ENCODE measurements at places on chromosomes 2 and 18.

GRCh38 chr2:237879058-237879430 is 19.6 kb downstream of the RAMP1 start:
- no peak for DNase-seq

DNA sequence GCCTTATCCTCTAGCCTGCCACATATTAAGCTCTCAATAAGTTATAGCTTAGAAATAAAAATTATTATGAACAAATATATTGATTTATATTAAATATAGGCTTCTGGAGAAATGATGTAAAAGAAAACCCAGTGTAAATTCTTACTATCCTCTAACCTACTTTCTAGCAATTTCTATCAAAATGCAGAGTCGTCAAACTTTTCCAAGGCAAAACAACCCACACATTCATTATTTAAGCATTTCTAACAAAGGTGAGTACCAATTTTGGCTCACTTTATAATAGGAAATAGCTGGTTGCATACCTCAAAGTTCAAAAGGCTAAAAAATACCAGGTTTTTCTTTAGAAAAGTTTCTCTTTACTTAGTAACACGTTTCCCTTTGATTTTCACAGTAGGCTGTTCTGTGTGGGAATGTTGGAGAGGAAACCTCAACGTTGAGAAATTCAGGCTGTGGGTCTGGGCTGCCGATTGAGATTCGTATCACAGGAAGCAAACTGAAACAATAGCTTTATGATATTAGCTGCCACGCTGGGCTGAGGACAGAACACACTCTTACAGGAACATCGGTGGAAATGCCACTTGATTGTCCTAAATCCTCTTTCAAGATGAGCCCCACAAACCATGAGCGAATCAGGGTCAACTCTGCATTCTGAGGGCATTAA is 53.0 kb downstream of the EPAS1 start:
- DNase-seq = no peak

- DNase-seq = no peak
These were observed 47.6 kb upstream of the MSTN start for GRCh38 chr2:190110131-190110530.

DNA sequence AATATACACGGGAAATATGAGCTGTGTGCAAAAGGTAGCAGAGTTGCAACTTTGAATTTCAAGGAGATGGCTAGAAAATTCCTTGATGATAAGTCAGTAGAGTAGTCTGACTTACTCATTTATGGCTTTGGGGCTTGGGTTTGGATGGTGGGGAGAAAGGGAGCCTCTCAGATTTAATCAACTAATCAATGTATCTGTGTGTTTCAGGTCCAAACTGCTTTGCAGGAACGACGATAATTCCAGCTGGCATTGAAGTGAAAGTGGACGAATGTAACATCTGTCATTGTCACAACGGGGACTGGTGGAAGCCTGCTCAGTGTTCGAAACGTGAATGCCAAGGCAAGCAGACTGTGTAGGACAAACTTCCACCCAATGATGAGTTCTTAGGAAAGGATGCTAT is 164.6 kb downstream of the VWC2L start:
- DNase-seq = no peak

DNA sequence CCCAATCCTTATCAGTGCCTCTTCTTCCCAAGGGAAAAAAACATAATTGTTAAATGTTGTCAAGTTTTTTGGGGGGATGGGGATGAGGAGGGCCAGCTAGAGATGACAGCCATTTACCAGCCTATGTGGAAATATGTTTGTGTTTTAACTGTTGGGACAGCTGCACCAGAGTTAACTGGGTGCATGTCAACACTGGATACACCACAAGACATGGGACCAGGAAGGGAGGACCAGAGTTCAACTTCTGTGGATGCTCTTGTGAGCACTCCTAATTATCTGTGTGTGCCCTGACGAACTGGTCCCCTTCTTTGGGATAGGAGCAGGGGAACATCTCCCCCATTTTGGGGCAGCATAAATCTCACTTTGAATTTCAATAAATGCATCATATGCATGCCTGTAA is 66.1 kb upstream of the FZD5 start:
- DNase-seq = no peak

- DNase-seq = no peak
These were observed 3.1 kb downstream of the RBFA start for GRCh38 chr18:80037300-80037699.

DNA sequence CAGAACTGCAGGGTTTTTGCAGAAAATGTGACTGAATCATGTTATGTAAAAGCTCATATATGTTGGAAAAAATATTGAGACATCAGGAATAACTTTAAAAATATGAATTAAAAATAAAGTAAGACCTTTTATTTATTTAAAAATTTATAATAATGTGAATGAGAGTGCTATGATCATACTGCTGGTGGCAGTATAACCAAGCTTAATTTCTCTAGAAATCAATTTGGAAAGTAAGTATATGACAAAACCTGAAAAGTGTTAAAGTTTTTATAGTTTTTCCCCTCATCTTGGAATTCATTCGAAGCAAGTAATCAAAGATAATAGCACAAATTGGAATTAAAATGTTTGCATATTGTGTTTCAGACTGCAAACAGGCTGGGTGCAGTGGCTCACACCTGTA is 7.5 kb downstream of the SLC39A10 start:
- no peak for DNase-seq

DNA sequence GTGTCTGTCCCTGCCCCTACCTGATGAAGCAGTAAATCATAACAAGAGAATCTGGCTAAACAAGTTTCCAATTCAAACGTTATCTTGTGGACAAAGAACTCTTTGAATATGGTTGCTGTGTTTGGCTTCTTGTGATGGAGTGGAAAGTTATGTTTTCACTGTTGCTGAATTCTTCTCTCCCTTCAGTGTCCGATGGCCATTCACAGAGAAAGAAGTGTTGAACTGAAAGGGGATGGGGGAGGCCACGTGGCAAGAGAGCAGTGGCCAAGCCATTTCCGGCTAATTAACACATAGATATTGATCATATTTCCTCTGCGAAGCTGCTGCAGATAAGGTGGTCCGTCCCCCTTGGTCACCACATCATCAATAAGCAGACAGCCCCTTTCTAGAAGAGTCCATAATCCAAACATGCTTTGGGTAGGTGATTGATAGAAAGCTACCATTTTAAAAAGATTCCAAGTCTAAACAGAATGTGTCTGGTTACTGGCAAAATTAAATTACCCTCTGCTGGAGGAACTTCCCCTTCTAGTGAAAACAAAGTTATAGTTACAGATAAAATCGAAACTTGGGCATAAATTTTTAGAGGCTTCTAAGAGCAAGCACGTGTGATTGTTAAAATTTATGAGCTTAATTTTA is 36.9 kb upstream of the FZD7 start:
- DNase-seq = no peak

DNA sequence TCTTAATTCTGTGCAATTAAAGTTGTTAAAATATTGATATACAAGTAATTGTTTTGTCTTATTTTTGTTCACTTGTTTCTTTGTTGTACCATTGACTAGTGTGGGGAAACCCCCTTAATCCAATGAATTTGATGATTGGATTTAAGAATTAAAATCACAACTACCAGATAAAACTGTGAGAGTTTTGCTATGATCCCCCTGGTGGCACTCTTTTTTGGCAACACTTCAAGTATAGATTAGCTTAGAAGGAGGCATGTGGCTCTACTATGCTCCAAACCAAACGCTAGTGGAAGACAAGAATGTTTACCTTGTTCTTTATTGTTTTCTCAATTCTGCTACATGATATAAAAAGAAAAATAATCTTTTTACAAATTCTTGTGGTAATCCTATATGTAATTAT is 477.8 kb upstream of the ETAA1 start:
- no peak for DNase-seq

DNA sequence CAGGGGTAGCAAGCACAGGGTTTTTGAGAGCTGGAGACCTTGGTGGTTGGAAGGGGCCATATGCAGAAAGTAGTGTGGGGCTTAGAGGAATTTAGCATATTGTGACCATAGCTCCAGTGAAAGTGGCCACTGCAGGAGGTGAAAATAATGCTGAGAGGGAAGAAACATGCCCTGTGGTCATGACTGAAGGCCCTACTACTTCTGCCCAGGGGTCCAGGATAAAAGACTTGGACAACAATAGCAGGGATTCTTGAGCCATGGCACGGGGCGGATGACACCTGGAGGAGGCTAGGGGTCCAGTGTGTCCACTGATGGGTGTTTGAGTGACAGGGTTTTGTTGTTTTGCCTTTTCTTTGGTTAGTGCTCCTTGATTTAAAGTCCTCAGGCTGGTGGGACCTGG is 694.6 kb downstream of the CPS1 start:
- DNase-seq = no peak

- DNase-seq = no peak
These were observed 11.3 kb downstream of the SLC14A2 start for GRCh38 chr18:45626330-45627203.

DNA sequence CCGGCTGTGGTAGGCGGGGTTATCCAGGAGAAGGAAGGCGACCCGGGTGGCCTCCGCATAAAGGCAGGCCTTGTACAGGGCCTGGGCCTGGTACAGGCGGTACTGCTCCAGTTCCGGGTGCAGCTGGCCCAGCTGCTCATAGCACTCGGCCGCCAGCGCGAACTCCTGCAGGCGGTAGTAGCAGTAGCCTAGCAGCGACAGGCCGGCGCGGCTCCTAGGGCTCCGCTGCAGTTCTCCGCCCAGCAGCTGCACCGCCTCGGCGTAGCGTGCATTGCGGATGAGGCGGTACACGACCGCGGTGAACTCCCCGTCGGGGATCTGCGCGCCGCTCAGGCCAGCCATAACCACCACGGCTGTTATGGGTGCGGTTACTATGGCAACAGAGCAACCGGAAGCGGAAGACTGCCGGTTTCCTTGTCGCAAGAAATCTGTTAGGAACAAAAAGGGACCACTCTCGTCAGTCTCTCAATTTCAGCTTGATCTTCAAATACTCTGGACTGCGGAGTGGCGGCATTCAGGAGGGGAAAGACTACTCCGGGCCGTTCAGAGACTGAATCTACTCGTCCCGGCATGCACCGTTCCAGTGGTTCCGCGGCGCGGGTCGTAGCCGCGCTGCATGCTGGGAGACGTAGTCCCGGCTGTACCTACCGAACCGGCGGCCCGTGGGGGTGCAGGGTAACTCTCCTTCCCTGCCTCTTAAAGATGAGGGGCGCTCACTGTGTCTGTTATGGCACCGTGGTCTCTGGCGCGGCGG is 160.0 kb downstream of the AGPS start:
- peak; percentile 60 for DNase-seq

GRCh38 chr2:115160531-115161080 is 718.2 kb downstream of the DPP10 start:
- no peak for DNase-seq

DNA sequence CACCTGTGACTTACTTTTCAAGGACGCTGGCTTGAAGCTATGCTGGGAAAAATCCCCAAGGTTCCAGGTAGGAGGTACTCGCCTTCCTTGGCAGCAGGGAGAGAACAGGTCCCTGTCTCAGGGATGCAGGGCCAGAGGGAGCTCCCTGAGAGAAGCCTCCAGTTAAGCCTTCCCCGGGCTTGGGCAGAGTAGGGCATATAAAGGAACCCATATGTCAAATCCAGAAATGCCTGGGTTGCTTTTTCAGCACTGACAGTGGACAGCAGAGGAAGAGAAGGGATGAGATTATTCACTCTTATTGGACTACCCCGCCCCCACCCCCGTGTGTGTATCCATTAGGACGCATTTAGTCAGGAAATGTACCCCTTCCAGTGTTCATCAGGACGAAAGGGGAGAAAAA is 89.3 kb upstream of the TEX51 start:
- no peak for DNase-seq

DNA sequence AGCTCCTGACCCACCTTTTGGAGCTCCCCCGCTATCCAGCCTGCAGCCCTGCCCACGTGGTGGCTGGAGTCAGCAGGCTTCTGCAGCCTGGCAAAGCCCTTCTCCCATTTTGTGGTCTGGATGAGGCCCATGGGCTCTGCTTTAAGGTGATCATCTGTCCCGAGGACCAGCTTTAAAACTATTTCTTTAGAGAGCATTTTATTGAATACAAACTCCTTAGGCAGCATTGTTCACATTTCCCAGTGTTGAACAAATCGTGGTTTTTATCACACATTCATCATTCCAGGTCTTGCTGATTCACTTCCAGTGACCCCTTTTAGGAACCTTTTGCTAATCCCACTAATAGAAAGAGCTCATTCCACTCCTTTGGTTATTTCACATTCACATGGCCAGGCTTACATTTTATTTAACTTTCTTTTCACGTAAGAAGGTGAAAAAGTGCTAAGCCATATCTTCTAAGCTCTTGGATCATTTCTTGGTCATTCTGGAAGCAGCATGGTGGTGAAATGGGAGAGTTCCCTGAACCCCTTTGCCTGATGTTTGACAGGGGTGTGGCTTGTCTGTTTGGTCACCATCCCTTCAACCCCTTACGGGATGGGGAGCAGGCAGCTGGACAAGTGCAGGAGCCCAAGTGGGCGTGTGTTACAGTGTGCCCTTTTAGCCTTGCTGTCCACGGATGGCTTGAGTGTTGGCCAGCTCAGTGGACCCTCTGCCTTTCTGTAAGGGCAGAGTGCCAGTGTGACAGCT is 80.4 kb upstream of the RAPGEF4 start:
- DNase-seq = no peak

GRCh38 chr2:54969295-54969939 is 80.8 kb downstream of the RTN4 start:
- no peak for DNase-seq

GRCh38 chr2:131394147-131394931 is 30.4 kb upstream of the RAB6D start:
- no peak for DNase-seq

GRCh38 chr2:48415836-48416515 is 114.0 kb upstream of the STON1 start:
- no peak for DNase-seq

GRCh38 chr2:214169281-214169680 is 241.6 kb upstream of the VWC2L start:
- DNase-seq = no peak

DNA sequence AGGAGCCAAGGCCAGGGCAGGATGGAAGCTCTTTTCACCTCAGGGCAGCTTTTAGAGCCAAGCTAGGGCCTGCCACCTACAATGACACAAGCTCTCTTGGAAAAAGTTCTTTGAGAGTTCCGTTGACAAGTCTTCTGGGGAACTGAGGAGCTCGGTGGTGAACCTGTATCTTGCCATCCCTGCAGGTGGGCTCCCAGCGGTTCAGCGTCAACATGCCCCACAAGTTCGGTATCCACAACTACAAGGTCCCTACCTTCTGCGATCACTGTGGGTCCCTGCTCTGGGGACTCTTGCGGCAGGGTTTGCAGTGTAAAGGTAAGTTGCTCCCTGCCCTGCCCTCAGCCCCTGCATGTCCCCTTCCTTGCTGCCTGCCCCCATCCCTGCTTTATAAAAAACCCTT is 312.8 kb upstream of the EPAS1 start:
- no peak for DNase-seq

GRCh38 chr2:58107803-58108710 is 61.5 kb downstream of the VRK2 start:
- no peak for DNase-seq

- no peak for DNase-seq
These were observed 16.0 kb downstream of the LANCL1 start for GRCh38 chr2:210460322-210461227.

GRCh38 chr2:187148059-187148714 is 299.2 kb upstream of the ZSWIM2 start:
- DNase-seq = no peak

- DNase-seq = no peak
These were observed 41.1 kb downstream of the MYO7B start for GRCh38 chr2:127576433-127577207.
